ENCODE measurements at places on chromosomes 7 and 10. TPM values are rescaled to one million over a fixed set of nuclear protein-coding genes. Genes with fewer than 3 reads are reported as not detected.

RHOBTB1 gene
- total RNA-seq = 5.9 TPM

DPCD gene
- 36.2 TPM for total RNA-seq

GTF2I gene
- total RNA-seq = 205 TPM

ANKRD61 gene
- total RNA-seq = 0.37 TPM
